ENCODE measurements at places on chromosomes 13 and 19. TPM values are rescaled to one million over a fixed set of nuclear protein-coding genes. Genes with fewer than 3 reads are reported as not detected.

DNA sequence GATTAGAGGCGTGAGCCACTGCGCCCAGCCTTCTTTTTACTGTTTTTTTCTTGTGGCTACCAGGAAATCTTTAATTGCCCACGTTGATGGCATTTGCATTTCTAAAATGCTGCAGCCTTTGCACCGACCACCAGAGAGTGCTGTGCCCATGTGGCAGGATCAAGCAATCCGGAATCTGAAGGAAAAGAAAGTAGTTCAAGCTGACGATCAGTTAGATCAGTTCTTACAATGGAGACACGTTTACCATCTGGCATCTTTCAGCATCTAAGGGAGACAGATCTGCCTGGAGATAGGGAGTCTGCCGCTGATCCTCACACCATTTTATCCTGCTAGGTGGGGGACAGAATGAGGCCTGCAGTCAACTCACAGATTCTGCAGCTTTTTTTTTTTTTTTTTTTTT lies 19.9 kb downstream of the TINCR start:
- H3K4me1 ChIP-seq = no peaks in the 10 kb centered on the region
- no peaks in the 10 kb centered on the region for H3K27me3 ChIP-seq
- peak; percentile 48 for DNase-seq
- no peak overlapping the region for H3K4me3 ChIP-seq
- no peak overlapping the region for H3K27ac ChIP-seq

DNA sequence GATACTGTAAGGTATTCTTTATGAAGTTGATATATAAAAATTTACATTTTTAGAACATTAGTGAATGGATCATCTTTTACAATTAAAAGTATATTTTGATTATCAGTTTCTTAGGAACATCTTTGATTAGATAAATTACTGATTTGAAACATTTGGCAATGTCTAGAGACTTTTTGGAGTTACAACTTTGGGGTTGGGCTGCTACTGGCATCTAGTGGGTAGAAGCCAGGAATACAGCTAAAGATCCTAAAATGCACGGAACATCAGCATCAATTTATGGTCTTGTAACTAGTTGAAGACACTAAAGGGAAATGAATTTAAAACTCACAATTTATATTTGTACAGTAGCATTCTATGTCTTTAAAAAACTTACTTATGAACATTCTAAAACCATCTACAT lies 19.9 kb downstream of the POMP start:
- no peak overlapping the region for H3K4me3 ChIP-seq
- H3K4me1 ChIP-seq = no peaks in the 10 kb centered on the region
- H3K27ac ChIP-seq = no peak overlapping the region
- H3K36me3 ChIP-seq = peaks cover 14% of the 10 kb centered on the region

DNA sequence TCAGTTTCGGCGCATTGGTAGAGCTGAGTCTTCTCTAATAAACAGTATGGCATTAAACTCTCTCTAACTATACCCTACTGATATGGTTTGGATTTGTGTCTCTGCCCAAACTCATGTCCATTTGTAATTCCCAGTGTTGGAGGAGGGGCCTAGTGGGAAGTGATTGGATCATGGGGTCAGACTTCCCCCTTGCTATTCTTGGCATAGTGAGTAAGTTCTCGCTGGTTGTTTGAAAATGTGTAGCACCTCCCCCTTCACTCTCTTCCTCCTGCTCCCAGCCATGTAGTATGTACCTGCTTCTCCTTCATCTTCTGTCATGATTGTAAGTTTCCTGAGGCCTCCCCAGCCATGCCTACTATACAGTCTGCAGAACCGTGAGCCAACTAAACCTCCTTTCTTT lies 682.7 kb upstream of the ARGLU1 start:
- H3K36me3 ChIP-seq = no peaks in the 10 kb centered on the region
- no peak overlapping the region for H3K4me3 ChIP-seq
- no peak overlapping the region for H3K27ac ChIP-seq
- no peak for DNase-seq

- H3K27ac ChIP-seq = no peak overlapping the region
- no peak overlapping the region for H3K4me3 ChIP-seq
- peaks cover 16% of the 10 kb centered on the region for H3K4me1 ChIP-seq
Observed at GRCh38 chr19:52987221-52987620, 24.5 kb upstream of the ZNF816 start.

DNA sequence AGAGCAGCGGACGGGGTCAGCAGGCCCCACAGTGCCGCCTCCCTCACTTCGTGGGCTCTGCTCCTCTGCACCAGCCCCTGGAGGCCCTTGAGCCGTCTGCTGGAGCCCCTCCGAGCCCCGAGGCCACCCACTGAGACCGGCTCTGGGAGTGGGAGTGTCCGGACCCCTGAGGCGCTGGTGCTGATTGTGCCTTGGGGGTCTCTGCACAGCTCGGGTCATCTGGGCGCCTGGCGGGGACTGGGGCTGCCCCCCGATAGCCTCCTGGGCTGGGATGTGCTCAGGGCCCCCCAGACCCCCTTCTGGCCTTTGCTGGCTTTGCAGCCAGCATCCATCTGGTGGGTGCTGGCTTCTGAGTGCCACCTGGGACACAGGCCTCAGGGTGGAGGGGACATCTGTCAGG lies 15.4 kb downstream of the CBARP start:
- no peak overlapping the region for H3K4me3 ChIP-seq
- DNase-seq = no peak

DNA sequence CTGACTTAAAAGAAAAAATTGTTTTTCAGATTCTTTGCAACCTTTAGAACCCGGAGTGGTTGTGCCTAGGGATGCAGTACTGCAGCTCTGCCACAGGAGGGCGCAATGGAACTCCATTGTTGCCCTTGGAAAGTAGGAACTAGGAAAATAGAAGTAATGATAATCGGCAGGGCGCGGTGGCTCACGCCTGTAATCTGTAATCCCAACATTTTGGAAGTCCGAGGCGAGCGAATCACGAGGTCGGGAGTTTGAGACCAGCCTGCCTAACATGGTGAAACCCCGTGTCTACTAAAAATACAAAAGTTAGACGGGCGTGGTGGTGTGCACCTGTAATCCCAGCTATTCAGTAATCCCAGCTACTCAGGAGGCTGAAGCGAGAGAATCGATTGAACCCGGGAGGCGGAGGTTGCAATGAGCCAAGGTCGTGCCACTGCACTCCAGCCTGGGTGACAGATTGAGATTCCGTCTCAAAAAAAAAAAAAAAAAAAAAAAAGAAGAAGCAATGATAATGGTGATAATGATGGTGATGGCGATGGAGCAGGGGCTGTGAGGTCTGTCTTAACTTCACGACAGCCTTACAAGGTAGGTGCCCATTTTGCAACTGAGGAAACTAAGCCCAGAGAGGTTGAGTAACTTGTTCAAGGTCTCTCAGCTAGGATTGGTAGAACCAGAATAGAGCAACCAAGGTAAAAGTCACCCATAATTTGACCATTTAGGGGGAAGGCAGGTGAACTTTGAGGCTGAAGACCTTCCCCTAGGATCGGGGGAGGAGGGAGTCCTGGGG lies 5.5 kb upstream of the ADAMTS10 start:
- H3K27me3 ChIP-seq = peaks cover 16% of the 10 kb centered on the region
- no peak overlapping the region for H3K4me3 ChIP-seq
- no peaks in the 10 kb centered on the region for H3K4me1 ChIP-seq
- peak; percentile 48 for DNase-seq
- no peaks in the 10 kb centered on the region for H3K36me3 ChIP-seq

Gene NCCRP1
- 22.7 TPM for total RNA-seq

Gene FFAR2
- not detected for total RNA-seq
